ENCODE measurements at places on chromosomes 1 and 21.
A peak's percentile ranks its signal among the peaks of the same experiment; 100 is the strongest.

DNA sequence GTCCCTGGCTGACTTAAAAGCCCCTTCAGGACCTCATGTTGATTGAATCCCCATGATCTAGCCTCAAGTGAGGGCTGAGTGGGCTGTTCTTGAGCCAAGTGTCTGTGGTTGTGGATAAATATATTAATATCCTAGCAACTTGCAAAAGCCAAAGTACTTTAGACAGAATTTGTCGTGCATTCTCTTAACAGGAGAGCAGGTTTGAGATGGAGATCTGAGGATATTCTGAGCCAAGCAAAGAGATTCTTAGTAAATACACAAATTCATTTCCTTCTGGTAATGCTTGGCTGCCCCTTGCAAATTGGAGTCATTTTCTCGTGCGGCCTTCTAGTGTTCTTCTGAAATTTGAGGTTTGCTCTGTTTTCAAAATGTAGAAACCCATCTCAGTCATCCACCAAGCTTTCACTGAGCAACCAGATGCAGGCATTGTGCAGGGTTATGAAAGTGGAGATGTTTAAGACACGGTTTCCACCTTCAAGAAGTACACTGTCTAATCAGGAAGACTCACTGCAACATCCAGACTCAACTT lies 242.1 kb upstream of the JUN start:
- DNase-seq = no peak

DNA sequence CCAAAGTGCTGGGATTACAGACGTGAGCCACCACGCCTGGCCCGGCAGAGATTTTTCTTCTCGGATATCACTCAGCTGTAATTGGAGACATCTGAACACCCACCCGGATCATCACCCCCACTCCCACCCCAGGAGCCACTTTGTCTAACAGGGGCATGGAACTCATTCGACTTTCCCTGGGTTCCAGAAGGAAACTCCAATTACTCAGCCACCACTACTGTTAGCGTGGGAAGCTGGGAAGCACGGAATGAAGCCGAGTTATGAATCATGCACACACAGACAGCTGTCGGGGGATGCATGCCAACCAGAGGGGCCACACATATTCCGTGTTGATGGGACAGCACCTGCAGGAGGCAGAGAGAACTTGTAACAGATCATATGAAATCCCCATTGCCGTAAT lies 85.2 kb downstream of the HLCS start:
- peak; percentile 87 for DNase-seq

DNA sequence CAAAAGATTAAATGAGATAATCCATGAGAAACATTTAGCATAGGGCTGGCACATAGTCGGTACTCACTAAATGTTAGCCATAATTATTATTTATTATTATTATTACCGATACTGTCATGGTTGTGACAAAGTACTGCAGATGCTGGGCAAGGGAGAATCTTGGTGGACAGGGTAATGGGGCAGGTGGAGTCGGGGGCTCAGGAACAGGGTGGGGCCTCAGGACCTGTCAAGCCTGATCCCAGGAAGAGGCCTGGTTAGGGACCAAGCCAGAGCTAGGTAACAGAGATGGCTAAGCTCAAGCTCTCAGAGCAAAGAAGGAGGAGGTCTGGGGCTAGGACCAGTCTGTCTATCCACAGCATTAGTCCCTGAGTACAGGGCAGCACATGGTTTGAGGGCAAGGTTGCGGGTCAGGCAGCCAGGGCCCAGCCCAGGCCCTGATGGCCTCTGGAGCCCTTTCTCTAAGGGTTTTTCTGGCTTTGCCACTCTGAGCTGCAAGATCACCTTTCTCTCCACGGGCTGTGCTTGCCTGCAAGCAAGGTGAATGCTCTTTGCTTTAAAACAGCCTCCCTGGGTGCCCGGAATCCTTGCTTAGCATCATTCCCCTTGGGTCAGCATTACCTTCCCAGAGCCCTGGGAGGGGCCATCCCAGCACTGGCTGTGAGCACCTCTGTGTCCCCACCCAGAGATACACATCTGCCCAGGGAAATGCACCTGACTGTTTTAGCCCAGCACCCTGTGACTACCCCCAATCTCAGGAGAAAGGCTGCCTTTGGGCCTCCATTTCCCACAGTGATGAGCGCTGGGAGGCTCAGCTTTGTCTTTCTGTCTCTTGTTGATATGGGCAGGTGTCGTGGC lies 572.0 kb downstream of the PTPRU start:
- DNase-seq = no peak

GRCh38 chr21:33901412-33902288 lies 14.0 kb downstream of the ATP5PO start:
- peak; percentile 38 for DNase-seq

- no peak for DNase-seq
Measured at GRCh38 chr1:208980605-208981004, 602.9 kb upstream of the CAMK1G start.

DNA sequence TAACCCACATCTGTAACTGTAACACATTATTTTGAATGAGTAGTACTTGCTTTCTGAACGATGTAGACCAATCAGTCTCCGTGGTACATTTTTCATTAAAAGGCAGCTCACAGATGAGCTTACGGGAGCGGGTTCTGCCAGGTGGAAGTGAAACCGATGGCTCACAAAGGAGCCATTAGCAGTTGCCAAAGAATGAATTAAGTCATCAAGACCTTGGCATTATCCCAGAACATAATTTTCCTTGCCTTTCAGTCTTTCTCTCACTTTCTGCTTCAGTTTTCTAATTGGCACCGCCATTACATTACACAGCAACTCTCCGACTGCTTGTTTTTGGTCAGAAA lies 33.5 kb upstream of the UTS2 start:
- DNase-seq = no peak

- DNase-seq = no peak
Measured at GRCh38 chr21:15809065-15809464, 79.3 kb downstream of the USP25 start.

GRCh38 chr1:69697340-69697739 lies 129.6 kb downstream of the LRRC7 start:
- no peak for DNase-seq

- no peak for DNase-seq
Measured at GRCh38 chr1:29361686-29362085, 125.4 kb downstream of the PTPRU start.

- DNase-seq = no peak
Measured at GRCh38 chr1:29120947-29121485, 2.7 kb downstream of the TMEM200B start.

- DNase-seq = no peak
Measured at GRCh38 chr1:96016219-96016618, 705.4 kb upstream of the PTBP2 start.

- DNase-seq = no peak
Measured at GRCh38 chr1:90510143-90510542, 207.0 kb downstream of the BARHL2 start.

- DNase-seq = no peak
Measured at GRCh38 chr1:55071477-55071876, 32.1 kb downstream of the PCSK9 start.

GRCh38 chr21:46064870-46065214 lies 33.1 kb upstream of the COL6A2 start:
- no peak for DNase-seq

DNA sequence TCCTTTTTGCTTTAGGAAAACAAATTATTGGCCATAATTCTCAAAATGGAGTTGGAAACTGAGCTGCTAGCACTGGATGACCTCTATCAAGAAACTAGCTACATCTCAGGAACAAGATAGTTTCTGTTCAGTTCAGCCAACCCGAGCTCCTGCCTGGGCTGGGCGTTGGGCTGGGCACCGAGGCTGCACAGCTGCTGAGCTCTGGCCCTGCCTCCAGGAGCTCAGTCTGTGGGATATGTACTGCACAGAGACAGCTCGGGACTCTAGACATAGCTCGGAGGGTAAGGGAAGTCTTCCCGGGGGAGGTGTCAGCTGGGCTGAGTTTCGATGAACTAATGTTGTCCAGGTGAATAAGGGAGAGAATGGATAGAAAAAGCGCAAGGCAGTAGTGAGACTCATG lies 24.5 kb upstream of the SLC1A7 start:
- no peak for DNase-seq

- no peak for DNase-seq
Measured at GRCh38 chr1:119141020-119141424, 569 bp upstream of the WARS2 start.

DNA sequence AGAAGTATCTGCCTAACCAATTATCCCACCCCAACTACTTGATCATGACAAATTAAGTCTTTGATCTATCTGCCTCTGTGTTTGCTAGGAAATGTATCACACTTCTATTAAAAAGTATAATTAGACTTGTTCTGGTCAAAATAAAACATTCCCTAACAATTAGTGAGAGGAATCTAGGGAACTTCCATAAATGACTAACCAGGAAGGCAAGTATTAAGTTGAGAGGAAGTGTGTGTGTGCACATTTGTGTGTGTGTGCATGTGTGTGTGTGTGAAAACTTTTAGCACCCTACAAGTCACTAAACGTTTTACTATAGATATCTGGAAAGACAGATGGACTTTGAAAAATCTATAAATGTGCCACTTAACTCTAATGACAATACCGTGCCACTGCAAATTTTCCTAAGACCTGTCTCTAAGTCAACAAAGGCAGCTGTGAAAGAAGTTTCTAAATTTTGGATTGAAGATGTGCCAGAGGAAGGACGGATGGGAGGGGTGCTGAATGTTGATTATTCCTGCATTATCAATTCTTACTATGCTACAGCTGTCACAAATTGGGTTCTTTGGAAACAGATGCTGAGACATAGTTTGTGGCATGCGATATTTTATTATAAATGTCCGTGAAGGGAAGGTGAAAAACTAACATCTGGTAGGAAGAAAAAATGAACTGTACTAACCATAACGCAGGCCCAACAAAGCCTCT lies 567.1 kb downstream of the PTPRC start:
- DNase-seq = no peak

DNA sequence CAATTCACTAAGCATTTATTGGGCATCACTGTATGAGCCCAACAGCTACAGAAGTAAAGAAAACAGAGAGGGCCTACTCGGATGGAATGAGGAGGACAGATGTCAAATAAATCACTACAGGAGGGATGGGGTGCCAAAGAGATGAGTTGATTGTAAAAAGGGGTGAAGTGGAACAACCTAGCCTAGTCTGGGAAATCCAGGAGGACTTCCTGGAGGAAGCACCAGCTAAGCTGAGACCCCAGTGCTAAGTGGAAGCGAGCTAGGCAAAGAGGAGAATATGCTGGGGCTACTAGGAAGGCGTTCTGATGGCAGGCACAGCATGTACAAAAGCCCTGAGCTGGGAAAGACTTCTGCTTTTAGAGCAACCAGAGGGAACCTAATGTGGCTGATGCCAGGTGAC lies 42.1 kb downstream of the TAS1R2 start:
- no peak for DNase-seq

DNA sequence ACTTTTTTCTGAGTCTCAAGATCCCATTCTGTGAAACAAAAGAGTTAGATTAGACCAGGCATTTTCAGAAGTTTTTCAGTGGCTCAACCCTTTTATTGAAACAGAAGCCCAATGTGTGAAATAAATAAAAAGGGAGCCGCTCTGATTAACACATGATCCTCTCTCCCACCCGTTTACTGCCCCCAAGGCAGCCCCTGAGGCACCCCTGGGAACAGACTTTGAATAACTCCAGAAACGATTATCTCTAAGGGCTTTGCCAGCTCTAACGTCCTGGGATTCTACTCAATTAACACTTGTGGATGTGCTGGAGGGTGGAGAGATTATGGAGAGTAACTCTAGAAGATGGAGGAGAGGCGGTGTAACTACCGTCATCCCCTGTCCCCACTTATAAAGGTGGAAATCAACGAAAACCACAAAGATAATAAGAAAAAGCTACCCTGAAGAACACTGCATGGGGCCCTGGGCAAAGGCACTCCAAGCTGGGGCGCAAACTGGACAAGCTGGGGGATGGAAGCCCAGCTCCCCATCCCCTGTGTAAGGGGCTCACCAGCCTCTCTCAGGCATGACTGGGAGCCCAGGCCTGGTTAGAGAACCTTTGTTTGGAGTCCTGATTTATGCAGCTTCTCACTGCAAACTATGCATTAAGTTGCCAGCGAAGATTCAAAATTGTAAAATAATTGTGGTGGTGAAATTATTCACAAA lies 39.0 kb upstream of the GRIK3 start:
- no peak for DNase-seq

DNA sequence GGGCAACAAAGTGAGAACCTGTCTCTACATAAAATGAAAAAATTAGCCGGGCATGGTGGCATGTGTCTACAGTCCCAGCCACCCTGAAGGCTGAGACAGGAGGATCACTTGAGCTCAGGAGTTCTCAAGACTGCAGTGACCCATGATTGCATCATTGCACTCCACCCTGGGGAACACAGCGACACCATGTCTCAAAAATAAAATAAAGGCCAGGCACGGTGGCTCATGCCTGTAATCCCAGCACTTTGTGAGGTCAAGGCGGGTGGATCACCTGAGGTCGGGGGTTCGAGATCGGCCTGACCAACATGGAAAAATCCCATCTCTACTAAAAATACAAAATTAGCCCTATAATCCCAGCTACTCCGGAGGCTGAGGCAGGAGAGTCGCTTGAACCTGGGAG lies 20.1 kb downstream of the ANKRD13C start:
- no peak for DNase-seq

DNA sequence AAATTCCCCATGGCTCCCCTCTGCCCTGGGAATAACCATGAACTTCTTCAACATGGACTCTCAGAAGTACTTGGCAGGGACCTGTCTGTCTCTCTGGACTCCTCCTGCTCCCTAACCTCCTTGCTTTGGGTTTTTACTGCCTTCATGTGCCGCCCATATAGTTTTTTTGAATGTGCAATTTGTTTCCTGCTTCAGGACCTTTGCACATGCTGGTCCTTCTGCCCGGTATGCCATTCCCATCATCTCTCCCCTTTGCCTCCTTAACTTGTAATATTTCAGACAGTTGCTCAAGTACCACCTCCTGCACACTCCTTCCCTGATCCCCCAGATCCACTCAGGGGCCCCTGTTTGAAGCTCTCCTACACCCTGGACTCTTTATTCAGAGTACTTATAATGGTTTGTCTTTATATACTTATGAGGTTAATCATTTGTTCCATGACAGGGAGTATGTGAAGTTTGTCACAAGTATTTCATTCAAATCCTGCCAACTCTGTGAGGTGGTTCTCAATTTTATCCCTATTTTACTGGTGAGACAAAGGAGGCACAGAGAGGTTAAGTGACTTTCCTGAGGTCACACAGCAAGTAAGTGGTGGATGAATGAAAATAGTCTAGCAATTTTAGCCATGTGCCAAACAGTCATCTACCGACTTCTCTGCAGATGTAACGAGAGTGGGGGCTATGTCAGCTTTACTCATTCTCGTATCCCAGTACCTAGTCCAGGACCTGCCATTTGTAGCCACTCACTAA lies 180.7 kb downstream of the TRABD2B start:
- DNase-seq = no peak

DNA sequence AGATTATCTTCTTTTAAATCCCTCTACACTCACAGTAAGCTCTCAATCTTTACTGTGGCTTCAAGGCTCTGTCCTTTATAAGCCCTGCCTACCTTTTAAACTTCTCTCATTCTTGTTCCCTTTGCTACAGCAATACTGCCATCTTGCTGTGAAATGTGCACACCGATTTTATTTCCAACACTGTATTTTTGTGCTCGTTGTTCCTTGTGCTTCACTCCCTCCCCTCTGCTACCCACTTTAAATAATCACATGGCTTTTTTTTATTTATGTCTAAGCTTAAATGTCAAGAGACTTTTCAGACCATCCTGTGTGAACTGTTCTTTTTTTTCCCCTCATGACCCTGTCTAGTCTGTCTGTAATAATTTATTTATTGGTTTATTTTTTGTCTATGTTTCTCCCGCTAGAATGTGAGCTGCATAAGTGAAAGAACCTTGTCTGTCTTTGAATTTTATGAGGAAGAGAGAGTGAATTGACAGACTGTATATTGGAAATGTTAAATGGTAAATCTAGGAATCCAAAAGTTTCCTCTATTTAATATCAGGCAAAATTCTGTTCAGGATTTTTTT lies 45.7 kb downstream of the ABCD3 start:
- DNase-seq = no peak

GRCh38 chr1:7670334-7671145 lies 100.6 kb upstream of the VAMP3 start:
- no peak for DNase-seq

Measured in posterior cingulate gyrus (tissue), 11 donors.